ENCODE measurements at places on chromosomes 6 and 20. TPM values are rescaled to one million over a fixed set of nuclear protein-coding genes. Genes with fewer than 3 reads are reported as not detected.

The CDH4 gene
- 44.4 TPM for total RNA-seq

The PLA2G7 gene
- 1.9 TPM for total RNA-seq

The TPMT gene
- 3.8 TPM for total RNA-seq

The CYP39A1 gene
- total RNA-seq: 3.1 TPM

The XKR7 gene
- total RNA-seq: 18.2 TPM

The ENPP5 gene
- 5.0 TPM for total RNA-seq

The TBC1D32 gene
- total RNA-seq: 73.9 TPM

The GINS1 gene
- total RNA-seq: 6.9 TPM

The CLPSL2 gene
- total RNA-seq: not detected

The CYP24A1 gene
- not detected for total RNA-seq

The OPN5 gene
- total RNA-seq: not detected

The GRM1 gene
- 25.0 TPM for total RNA-seq

The GPR63 gene
- 22.8 TPM for total RNA-seq

The SSTR4 gene
- total RNA-seq: not detected

All from parietal lobe (tissue), 2 donors.